ENCODE measurements at places on chromosomes 7 and 10.

DNA sequence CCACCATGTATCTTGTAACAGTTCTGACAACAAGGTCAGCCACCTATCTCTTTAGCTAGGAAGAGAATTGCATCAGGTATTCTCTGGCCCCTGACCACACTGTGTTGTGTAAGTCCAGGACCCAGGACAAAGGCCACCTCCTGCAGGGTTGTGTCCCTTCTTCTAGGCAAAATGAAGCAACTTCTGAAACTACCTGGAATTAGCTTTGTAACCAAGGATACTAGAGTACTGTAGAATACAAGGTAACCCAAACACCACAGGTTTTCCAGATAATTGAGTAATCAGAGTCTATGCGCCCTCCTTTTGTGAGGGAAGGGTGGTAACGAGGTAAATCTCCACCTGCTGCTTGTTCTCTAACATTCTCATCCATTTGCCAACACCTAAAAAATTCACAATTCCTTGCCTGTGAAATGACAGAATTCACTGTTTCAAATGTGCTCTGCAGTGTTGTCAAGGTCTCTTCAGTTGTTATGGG lies 51.7 kb downstream of the SGMS1 start:
- no peak for DNase-seq

DNA sequence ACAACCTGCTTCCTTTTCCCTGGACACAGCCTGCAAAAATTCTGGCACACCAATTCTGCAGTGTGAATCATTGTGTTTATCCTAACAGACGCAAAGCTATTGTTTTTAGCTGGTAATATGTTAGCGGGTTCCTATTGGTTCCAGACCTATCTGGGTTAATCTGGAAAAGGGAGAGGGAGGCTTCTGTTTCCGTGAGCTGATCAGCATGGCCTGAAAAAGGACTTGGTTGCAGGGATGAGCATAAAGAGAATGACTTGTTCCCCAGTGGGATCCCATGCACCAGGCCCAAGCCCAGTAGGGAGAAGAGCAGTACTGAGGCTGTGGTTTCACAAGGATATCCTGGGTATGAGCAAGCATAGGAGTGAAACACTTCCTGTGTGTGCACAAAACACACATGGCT lies 78.4 kb downstream of the PDE1C start:
- DNase-seq: no peak

DNA sequence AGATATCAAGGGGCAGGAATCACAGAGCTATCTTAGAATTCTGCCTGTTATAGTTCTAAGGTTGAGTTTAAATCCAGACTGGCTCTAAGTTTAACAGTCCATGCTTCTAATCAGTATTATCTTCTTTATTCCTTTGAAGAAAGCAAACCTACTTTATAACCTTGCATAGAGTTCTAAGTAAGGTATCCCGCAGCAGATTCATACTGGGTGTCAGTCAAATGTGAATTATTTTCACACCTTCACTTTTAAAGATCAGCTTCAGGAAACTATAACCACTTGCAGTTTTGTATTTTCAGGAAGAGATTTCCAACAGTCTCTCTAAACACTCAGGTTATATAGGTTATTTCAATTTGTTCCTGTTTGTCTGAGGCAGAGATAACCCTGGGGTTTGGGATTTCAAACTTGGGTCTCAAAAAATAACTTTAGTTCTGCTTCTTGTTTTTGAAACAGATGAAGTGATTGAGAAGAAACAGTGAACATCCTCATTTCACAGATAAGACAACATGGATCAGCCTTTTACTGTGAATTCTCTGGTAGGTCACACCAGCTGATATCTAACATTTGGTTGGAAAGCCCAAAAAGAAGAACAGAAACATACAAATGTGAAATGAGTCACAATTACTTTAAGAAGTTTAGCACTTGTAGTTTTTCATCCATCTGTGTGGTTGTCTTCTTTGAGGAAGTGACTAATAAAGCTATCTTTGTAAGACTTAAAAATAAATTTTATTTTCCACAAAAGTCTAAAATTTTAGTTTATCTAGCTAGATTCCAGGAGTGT lies 21.4 kb downstream of the STAMBPL1 start:
- no peak for DNase-seq

DNA sequence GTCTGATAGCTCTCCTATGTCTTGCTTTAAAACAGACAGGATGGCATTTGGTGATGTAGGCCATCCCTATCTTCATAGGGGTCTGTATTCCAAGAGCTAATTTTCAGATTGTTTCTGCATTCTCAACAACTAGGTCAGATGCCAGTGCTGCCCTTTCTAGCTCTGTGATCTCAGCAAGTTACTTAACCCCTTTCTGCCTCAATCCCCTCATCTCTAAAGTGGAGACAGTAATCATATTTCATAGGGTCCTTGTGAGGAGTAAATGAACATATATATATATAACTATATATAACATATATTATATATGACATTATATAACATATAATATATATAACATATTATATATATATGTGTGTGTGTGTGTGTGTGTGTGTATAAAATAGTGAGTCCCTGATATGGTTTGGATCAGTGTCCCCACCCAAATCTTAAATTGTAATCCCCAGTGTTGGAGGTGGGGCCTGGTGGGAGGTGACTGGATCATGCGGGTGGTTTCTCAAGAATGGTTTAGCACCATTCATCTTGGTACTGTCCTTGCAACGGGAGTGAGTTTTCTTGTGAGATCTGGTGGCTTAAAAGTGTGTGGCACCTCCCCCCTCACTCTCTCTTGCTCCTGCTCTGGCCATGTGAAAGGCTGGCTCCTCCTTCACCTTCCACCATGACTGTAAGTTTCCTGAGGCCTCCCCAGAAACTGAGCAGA lies 45.2 kb downstream of the HIPK2 start:
- DNase-seq: no peak

GRCh38 chr7:77808517-77808916 lies 9.9 kb downstream of the PHTF2 start:
- no peak for DNase-seq

GRCh38 chr10:49220031-49220430 lies 31.8 kb upstream of the TMEM273 start:
- no peak for DNase-seq

DNA sequence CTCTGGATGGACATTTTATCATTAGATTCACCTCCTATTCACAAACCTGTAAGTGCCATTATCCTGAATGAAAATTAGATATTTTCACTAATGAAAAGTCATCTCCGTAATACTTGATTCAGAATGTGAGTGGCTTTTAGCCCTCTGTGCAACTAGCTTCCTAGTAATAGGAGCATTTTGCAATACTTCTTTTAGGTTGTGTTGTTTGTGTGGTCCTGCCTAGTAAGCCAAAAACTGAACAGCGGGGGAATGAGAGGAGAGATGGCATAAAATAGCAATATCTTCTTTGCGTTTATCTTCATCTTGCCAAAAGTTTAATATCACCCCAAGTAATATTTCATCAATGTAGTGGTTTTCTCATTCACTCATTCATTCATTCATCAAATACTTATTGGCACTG lies 507.5 kb upstream of the CELF2 start:
- DNase-seq: no peak

- no peak for DNase-seq
Observed at GRCh38 chr10:132503581-132504421, 33.8 kb upstream of the INPP5A start.

GRCh38 chr10:79387466-79387973 lies 40.3 kb downstream of the PPIF start:
- DNase-seq: no peak

DNA sequence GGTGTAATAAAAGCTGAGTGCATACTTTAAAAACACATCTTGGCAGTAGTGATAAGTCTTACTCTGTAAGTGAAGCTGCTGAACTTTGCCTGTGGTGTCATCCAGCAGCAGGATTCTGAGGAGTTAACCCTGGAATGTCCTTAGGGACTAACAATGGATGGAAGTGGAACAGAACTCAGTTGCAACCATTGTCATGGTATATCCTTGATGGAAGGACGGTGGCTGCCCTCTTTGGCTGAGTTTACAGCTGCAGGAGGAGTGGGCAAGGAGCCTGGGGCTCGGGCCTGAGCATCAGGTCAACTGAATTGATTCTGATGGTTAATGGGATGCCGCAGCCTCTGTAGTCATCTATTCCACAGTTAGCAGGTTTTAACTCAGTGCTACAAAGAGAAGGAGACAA lies 56.2 kb downstream of the MRC1 start:
- DNase-seq: no peak

GRCh38 chr10:101839002-101839401 lies 4.6 kb downstream of the KCNIP2 start:
- DNase-seq: no peak

GRCh38 chr7:35749556-35749955 lies 51.3 kb upstream of the SEPTIN7 start:
- DNase-seq: no peak

DNA sequence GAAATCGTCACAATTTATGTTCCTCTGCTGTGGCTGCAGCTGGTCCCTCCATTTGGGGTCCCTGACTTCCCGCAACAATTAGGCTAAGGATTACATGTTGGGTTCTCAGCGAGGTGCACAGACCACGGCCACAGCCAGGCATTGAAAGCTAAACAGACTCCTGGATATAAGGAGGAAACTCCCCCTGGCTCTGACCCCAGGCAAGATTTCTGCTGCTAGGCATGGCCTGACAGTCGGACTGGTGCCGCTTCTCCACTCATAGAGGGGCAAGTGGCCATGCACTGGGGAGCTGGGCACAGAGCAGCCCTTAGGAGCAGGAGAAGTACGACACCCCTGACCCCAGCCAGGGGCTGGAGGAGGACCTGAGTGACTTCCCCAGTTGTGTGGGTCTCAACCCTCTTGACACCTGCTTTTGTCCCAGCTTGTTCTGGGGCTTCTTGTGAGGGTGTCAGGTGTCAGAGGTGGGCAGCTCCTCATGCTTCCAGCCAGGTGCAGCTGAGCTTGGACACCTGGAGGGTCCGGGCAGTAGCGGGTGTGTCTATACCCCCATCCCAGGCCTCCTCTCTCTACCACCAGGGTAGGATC lies 38.3 kb downstream of the TSPAN15 start:
- DNase-seq: no peak

- no peak for DNase-seq
Observed at GRCh38 chr7:43577485-43577951, 5.4 kb upstream of the STK17A start.

DNA sequence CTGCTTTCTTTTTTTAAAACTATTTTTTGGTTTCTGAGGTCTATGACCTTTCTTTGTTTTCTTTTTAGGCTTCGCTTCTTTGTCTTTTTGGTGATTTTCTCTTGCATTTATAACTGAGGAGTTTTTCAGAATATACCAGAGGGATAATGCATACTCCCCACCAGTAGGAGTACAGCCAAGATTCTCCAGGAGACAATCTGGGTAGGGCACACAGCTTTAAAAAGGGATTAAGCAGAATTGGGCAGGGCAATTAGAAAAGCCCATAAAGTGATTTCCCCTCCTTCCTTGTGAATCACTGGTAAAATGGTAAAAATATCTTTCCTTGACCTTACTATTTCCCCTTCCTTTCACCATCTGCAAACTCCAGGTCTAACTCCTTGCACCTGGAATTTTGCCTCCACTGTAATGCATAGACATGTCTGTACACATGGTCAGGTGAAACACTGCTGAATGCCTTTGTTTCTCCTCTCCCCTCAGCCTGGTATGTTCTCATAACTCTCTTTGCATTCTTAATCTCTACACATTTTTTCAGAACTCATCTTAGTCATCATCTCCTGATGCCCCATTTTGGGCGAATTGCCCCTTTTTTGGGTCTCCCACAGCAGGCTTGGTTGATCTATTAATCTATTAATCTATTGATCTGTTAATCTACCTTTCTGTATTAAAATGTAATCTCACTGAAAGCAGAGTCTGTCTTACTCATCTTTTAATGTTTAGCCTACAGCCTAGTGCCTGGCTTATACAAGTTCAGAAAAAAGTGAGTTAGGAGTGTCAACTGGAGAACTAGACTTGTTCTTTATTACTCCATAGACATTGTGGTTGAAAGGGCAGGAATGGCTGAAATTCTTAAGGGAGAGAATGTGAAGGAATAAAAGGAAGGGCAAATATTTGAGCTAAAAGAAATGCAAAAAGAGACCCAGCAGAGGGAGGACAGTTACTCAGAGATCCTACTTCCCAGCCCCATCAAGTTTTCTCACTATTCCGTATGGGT lies 64.6 kb downstream of the MDFIC start:
- peak; percentile 25 for DNase-seq

DNA sequence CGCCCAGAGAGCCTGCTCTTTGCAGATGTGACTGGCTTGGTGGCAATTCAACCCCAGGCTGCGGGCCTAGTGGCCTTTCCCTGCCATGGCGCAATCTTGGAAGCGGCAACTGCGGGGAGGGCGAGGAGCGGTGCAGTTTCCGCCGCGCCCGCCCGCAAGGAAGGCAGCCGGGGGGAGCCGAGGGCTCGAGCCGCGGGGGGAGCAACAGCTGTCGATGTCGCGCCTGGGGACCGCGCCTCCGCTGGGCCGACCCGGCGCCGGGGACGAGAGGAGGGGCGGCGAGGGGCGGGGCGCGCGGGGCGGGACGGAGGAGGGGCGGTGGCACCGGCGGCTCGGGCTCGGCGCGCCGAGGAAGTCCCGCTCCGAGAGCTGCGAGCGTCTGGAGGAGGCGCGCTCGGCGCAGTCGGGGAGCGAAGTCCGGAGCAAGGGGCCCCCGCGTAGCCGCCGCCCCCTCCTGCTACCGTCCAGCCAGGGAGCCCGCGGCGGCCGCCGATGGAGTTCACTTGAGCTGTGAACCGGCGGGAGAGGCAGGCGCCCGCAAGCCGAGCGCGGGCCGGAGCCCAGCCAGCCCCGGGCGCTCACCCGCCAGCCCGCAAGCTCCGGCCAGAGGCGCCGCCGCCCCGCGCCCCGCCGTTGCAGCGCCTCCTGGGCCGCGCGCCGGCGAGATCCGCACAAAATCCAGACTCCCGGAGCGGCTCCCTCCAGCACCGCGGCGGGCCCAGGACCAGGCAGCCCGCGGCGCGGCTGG lies 438.1 kb upstream of the GALNT17 start:
- DNase-seq: peak; percentile 92

DNA sequence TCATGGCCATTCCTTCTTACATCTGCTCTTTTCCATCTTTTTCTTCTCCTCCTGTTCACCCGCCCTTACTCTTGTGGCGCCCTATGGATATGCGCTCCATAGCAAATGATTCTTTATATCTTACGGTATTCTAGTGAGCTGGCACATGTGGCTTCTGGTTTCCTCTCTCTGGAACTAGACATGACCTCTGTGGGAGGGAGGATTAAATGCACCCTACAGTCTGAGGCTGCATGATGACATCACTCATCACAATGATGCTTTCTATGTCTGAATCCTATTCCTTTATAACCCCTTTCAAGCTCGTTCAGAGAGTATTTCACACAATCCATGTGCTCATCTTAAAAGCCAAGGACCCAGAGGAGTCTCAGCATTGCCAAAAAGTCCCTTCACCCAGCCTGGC lies 153.3 kb downstream of the EGFR start:
- DNase-seq: no peak

DNA sequence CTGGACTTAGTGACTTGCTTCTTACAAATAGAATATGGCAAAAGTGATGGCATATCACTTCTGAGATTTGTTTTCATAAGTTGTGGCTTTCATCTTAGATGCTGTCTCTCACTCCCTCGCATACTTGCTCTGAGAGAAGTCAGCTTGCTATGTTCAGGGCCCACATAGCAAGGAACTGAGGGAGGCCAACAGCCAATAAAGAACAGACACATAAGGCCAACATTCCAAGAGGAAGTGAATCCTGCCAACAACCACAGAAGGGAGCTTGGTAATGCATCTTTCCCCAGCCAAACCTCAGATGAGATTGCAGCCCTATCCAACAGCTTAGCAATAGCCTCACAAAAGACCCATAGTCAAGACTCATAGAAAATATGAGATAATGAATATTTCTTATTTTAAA lies 39.2 kb upstream of the DMTF1 start:
- DNase-seq: no peak

GRCh38 chr7:7779888-7780287 lies 61.5 kb upstream of the RPA3 start:
- no peak for DNase-seq

- peak; percentile 52 for DNase-seq
Observed at GRCh38 chr7:149741629-149742028, 31.8 kb downstream of the ZNF467 start.
